ENCODE measurements at places on chromosomes 4 and X. TPM values are rescaled to one million over a fixed set of nuclear protein-coding genes. Genes with fewer than 3 reads are reported as not detected.

TMEM35A gene
- 12.8 TPM for total RNA-seq

ZAR1 gene
- not detected for total RNA-seq

VCX gene
- total RNA-seq: not detected

MAGEB10 gene
- total RNA-seq: not detected

SLC6A14 gene
- not detected for total RNA-seq

DNA sequence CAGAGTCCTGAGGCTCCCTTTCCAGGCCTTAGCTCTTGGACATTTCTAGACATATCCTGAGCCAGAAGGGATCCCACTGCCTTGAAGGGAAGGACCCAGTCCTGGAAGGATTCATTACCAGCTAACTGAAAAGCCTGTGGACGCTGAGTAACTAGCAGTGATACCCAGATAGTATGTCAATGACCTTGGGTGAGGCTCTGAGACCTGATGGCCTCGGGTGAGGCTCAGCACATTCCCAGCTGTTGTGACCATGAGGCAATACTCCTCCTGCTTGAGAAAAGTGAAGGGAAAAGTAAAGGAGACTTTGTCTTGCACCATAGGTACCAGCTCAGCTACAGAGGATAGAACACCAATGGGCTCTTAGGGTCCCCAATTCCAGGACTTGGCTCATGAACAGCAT is 268.1 kb downstream of the DKK2 start:
- DNase-seq: no peak

DNA sequence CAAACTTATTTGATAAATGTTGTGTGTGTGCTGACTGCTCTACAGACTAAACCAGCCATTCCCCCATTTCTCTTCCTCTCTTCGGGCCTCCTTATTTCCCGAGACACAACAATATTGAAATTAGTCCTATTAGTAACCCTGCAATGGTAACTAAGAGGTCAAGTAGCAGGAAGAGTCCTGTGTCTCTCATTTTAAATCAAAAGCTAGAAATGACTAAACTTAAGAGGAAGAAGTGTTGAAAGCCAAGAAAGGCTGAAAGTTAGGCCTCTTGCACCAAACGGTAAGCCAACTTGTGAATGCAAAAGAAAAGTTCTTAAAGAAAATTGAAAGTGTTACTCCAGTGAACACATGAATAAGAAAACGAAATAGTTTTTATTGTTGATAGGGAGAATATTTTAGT is 357.8 kb upstream of the SLC7A11 start:
- no peak for DNase-seq

DNA sequence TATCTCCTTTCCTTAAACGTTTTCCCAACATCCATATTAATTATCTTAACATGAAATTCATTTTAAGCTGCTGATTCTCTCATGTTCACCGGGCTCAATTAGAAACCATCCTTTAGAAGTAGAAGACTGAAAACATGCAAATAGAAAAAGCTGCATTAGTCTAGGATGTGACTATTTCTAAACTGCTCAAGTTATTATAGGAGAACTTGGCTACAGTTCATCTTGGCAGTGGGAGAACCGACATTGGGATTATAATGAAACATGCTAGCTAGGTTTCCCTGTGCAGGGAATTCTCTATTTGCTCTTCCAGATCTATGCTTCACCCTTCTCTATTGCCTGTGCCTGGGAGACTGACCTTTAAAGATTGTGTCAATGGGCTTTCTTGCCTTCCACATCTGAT is 151.0 kb upstream of the PPARGC1A start:
- DNase-seq: no peak

GRCh38 chr4:116499-116898 is 7.8 kb upstream of the ZNF718 start:
- no peak for DNase-seq

DNA sequence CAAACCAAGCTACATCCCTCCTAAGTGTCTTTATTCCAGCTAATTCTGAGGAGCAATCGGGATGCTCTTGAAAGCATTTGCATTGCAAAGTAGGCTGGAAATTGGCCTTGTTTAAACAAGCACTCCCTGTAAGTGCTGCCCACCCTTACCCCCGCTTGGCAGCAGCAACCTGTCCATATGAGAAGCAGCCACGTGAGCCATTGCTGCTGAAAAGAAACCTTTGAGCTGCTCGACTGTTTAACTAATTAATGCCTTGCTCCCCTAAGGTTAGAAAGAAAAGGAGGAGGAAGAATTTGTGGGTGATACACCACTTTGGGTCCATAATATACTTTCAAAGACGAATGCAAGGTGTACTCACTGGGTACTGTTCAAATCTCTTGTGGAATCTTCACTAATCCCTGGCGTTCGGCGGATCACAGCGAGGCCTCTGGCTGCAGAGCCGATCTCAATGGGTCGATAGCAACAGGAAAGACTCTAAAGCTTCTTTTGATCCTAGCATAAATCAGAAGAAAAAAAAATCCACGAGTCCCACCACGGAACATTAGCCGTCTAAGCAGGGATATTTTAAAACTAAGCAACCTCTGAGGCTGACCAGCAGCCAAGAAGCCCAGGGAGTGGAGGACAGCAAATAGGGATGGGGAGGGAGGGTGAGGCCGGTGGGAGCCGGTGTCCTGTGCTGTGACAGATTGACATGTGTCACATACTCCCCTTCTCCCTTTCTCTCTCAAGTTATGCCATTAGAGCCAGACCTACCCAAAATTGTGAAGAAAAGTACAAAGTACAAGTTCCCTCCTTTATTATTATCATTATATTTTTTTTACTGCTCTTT is 37.2 kb upstream of the MGST2 start:
- no peak for DNase-seq

DNA sequence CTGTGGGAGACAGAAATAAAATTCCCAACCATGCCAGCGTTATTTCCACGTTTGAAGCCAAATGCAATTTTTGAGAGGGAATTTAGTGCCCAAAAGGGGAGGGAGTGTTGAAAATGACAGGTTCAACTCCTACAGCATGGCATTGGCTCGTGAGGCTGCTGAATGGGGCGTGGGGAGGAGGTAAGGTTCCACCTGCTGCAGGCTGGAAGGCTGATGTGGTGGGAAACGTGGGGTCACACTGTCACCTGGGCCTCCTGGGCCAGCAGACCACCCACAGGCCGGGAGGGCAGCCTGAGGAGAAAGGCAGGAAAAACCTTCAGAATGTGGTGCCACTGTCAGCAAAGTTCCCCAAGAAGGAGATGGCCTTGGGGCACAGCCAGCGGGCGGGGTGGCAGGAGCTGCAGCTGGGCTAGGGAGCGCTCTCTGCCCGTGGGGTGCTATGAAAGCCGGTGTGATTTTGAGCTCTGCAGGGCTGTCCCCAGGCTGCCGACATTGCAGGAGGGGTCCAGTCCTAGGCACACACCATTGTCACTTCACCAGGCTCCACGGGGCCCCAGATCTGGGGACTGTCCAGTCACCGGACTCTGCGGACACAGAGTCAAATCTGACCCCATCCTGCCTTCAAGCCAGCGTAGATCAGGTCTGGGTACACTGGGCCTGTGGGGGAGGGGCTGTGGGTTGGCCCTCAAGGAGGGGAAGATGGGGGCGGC is 19.6 kb downstream of the MSANTD1 start:
- no peak for DNase-seq
